Right renal pelvis (tissue), 4 donors: ENCODE measurements at places on chromosomes 16 and 17. TPM values are rescaled to one million over a fixed set of nuclear protein-coding genes. Genes with fewer than 3 reads are reported as not detected.

Gene HEATR9
- polyA plus RNA-seq: not detected

Gene SOX8
- polyA plus RNA-seq: 4.0 TPM

Gene CA7
- polyA plus RNA-seq: 0.71 TPM

Gene PHOSPHO1
- polyA plus RNA-seq: 1.8 TPM

DNA sequence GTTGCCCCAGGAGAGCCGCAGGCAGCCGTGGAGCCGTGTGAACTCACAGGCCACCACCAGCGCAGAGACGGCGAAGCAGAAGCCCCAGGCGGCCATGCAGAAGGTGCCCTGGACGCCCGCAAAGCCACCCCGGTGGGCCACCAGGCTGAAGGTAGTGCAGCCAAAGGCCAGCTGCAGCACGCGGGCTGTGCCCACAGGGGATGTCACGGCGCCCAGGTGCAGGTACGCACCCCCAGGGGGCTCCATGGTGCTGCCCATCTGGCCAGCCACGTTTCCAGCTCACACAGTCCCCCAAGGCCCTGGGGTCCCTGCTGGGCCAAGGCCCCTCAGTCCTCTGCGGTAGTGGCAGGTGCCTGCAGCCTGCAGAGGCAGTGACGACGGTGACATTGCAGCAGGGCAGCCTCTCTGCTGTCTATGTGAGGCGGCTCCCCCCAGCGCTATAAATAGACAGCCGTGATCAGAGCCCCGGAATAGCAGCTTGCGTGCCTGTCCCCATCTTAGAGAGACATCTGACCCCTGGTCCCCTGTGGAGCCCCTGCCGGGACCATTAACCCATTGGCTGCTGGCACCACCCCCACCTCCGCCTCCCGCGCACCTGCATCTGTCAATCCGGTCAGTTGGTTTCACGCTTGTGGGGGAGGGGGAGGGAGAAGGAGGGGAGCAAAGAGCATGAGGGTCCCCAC, 4.5 kb upstream of the PYCR1 start:
- DNase-seq: no peak

DNA sequence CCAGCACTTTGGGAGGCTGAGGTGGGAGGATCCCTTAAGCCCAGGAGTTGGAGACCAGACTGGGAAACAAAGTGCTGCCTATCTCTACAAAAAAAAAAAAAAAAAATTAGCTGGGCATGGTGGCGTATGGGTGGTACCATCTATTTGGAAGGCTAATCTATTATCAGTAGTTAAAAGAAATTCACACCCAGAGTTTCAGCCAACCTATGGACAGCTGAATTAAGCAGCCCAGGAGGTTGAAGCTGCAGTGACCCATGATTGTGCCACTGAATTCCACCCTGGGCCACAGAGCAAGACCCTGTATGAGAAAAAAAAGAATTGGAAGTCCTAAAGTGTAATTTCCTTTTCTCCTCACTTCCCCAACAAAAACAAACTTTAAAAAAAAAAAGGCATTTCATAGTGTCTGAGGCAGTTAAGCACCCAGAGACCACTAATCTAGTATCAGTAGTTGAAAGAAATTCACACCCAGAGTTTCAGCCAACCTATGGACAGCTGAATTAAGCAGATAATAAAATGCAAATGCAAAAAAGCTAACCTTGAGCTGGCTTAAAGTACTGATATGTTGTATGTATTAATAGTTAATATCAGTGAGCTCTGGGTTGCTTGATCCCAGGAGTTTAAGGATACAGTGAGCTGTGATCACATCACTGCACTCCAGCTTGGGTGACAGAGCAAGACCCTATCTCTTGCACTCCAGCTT, 18.1 kb downstream of the CLTC start:
- no peak for DNase-seq

- no peak for DNase-seq
Measured at GRCh38 chr17:33564146-33564545, 271.1 kb upstream of the ASIC2 start.

- DNase-seq: peak; percentile 16
Measured at GRCh38 chr16:7086822-7087616, 245.6 kb upstream of the RBFOX1 start.

DNA sequence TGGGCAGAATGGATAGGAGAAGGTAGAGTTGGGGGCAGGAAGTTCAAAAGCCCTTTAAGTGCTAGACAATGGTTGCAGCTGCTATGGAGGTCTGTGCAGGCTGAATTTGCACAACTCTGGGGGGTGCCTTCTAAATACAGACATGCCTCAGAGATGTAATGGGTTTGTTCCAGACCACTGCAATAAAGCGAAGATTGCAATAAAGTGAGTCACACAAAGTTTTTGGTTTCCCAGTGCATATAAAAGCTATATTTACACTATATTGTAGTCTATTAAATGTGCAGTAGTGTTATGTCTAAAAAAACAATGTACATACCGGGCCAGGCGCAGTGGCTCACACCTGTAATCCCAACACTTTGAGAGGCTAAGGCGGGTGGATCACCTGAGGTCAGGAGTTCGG, 60.5 kb upstream of the MYOCD start:
- no peak for DNase-seq

DNA sequence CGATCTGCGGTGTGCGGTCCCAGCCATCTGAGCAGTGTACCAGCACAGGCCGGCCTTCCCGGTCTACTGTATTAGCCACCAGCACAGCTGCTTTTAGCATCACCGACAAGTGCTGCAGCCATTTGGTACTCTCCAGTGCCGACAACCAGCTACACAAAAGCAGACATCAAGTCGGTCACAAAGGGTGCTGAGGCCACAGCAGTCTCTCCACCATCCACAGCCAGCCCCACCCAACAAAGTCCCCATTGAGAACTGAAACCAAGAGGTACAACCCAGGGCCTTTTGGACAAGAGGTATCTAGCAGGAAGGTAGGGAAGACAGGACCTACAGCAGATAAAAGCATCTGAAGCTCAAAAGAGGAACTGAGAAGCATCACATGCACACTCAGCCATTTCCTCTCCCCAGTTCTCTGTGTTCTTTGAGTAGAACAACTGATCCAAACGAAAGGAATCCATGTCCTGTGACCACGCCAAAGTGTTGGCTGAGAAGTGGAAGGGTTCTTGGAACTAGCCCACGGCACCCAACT, 9.5 kb downstream of the MTMR4 start:
- no peak for DNase-seq

DNA sequence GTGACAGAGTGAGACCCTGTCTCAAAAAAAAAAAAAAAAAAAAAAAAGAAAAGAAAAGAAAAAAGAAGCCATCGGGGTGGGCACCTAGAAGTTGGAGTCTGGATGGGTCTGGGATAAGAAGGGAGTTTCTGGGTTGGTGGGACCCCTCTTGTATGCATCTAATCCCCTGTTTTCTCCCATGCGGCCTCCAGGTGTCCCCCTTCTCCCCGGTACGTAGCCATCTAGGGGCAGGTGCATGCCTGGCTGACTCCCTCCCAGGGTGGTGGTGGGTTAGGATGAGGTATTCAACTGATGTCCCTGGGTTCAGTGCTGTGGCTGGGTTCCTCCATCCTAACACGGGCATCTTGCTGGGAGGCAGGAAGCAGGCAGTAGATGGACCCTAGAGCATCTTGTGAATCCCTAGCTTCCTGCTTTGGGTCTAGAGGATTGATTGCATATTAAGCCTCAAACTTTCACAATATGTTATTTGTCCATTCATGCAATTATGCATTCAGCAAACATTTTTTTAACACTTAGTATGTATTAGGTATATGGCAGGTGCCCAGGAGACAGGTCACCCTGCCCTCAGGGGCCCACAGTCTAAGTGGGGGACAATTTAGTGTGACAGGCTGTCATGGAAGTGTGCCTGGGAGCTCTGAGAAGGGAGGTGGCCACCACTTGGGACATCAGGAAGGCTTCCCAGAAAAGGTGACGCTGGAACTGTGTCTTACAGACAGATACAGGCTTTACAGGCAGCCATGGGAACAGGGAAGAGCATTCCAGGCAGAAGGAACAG, 13.1 kb downstream of the FMNL1 start:
- no peak for DNase-seq

DNA sequence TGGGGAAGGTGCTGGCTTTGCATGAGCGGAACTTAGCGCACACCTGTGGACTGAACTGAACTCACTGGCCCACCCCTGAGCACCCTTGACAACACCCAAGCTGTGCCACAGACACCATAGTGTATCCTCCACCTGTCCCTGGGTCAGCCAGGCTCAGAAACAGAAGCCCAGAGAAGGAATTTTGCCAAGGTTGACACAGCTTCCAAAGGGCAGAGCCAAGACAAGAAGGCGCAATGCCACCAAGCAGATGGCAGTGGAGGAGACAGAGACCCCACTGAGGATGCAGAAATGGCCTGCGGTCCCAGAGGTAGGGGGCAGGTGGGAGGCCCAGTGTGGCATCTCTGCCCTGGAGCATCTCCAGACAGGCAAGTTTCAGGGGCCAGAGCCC, 169.0 kb downstream of the ENGASE start:
- no peak for DNase-seq

DNA sequence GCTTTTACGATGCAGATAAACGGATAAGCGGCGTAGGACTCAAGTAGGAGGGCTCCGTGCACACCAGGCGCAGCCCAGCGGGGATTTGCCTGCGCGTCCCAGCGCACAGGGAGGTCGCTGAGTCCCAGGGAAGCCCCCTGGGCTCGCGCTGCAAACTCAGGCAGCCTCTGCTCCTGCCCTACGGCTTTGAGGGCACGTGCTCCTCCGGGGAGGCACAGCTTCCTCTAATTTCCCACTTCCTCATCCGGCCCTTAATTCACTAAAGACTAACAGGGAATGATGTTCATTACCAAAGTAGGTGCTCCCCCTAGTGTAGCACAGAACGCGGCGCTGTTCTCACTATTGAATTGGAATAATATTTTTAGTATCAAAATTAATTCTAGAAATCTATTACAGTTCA, 825.4 kb downstream of the KCNJ18 start:
- DNase-seq: no peak

GRCh38 chr16:27319257-27319965, 5.6 kb downstream of the IL4R start:
- no peak for DNase-seq

DNA sequence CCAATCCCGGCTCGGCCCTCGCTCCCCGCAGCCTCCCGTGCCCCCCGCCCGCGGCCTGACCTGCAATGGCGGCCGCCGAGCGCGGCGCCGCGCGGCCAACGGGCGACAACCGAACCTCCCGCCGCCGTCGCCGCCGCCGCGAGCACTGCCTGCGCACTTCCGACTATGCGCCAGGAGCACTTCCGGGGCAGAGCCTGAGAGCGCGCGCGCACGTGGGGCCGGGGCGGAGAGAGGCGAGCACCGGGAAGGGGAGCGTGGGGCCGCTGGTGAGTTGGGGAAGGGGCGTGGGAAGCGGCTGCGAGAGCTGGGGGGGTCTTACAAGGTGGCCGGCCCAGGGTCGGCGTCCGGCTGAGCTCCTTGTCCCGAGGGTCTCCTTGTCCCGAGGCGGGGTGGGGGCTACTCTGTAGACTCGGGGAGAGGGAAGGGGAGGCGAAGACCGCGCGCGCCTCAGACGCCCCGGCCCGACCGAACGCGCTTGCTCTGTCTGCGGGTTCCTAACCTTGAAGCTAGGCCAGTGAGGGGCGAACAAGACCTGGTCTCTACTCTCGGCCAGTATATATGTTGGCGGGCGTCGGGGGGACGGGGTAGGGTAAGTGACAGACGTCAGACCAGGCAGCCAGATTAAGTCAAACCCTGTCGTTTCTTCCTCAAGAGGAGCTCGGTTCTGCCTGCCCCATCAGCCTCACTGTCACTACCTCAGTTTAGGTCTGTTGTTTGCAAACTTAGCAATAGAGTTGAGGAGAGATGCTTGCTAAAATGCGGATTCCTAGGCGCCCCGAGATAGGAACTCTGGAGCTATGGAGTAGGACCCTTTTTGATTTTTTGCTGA, at the start of the genes CHTF8 and UTP4:
TSS of gene CHTF8 (minus strand) at position 165 of the 829 bp plus-strand sequence. CDS start 11,130 bp downstream, outside the sequence.
TSS of gene UTP4 (plus strand) at position 226 of the 829 bp plus-strand sequence. CDS start 811 bp downstream, outside the sequence.
- DNase-seq: peak; percentile 52

- DNase-seq: no peak
Measured at GRCh38 chr16:6038941-6039645, 941.5 kb upstream of the EEF2KMT start.

GRCh38 chr17:45286286-45286685, 24.4 kb upstream of the SPATA32 start:
- DNase-seq: no peak

DNA sequence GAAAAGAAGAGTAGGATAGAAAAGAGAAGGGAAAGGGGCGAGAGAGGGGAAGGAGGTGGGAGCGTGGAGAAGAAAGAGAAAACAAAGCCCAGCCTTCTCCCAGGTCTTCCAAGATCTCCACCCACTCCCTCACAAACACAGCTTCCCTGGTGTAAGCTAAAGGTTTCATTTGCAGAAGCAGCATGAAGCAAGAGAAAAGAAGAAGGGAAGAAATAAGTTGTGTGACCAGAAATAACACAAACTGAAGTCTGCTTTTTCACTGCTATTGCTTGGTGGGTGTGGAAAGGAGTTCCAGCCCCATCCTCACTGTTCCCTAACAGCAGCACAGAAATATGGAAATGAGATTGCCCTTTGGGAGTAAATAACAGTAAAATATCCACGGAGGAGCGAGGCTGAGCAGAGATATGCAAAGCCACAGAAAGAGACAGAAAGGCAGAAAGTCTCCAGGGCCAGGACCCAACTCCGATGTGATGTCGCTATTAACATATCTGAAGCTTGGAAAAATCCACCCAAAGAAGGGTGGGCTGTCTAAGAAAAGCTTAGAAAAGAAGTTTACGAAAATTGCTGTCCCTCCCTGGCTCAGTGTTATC, 10.3 kb upstream of the GAS7 start:
- no peak for DNase-seq

DNA sequence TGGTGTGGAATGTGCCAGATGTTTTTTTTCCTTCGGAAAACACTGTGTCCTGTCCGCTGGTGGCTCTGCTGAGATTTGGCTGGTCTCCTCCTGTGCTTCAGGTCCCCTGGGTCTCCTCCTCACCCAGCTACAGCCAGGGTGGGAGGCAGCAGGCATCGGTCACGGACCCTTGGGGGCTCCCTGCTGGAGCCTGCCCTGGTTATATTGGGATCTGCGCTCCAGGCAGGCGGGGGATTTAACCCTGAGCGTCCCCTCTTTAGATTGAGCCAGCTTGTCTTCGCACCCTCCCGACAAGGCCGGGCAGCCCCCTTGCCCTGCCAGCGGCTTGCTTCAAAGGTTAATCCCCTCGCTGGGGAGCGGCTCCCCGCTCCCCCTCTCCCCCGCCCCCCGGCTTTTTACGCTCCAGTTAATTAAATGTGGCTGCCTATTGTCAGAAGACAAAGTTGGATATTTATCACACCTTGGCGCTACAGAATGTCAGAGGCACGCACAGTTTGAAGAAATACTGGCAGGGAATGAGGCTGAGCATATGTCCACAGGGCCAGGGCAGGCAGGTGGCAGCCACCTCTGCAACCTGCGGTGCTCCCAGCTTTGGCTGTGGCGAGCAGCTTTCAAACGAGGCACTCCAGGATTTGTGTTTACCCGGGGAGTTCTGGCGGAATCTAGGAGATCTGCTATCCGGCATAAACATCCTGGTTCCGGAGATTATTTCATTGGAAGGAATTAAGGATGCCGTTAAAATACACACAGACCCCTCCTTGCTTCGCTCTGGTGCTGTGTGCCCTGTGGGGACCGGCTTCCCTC, 38.2 kb upstream of the GSE1 start:
- no peak for DNase-seq
